ENCODE measurements at places on chromosomes 12 and 14. TPM values are rescaled to one million over a fixed set of nuclear protein-coding genes. Genes with fewer than 3 reads are reported as not detected.

GRCh38 chr12:10363658-10363913 lies 26.3 kb downstream of the KLRK1 start:
- no peak for DNase-seq

GRCh38 chr14:33740531-33740930 lies 210.3 kb downstream of the EGLN3 start:
- DNase-seq, result no peak

- DNase-seq, result no peak
Measured at GRCh38 chr14:103073876-103074728, 9.9 kb upstream of the LBHD2 start.

The A2M gene
- 0.48 TPM for polyA plus RNA-seq

GRCh38 chr12:71469258-71469750 lies 29.7 kb downstream of the LGR5 start:
- DNase-seq, result peak; percentile 26

DNA sequence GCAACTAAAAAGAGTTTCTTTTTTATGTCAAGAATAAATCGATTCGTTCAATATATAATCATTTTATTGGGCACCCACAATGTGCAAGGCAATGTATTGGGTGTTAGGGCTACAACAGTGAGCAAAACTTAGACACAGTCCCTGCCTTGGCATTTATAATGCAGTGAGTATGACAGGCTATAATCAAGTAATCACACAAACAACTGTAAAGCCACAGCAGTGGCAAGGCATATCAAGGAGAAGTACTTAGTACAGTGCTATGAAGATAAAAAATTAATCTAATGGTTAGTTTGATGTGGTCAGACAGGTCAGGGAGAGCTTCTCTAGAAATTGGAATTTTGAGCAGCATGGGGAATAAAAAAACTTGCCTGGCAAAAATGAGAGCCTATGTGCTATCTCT lies 39.5 kb upstream of the OTOGL start:
- DNase-seq, result no peak

- peak; percentile 29 for DNase-seq
Measured at GRCh38 chr14:22225516-22226140, 363.4 kb downstream of the DAD1 start.

- no peak for DNase-seq
Measured at GRCh38 chr12:82326905-82327503, 31.2 kb downstream of the CCDC59 start.

DNA sequence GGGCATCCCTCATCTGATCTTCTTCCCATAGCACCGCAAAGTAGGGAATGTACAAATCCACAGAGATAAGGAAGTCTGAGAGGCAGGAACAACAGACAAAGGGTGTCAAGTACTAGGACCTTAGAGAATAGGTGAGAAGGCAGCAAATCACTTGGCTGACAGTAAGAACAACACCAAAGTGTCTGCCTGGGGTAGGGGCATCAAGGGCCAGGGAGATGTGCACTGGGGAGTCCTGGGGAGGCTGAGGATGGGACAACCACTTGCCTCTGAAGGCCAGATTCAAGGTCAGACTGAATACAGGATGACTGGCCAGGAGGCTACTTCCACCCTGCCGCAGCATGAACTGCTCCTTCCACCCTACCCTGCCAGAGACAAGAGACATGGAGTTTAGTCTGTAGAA lies 1040.8 kb downstream of the BCL11B start:
- DNase-seq, result no peak

GRCh38 chr12:116916122-116916521 lies 5.4 kb downstream of the FBXW8 start:
- no peak for DNase-seq

The CHFR gene
- polyA plus RNA-seq, result 28.4 TPM

DNA sequence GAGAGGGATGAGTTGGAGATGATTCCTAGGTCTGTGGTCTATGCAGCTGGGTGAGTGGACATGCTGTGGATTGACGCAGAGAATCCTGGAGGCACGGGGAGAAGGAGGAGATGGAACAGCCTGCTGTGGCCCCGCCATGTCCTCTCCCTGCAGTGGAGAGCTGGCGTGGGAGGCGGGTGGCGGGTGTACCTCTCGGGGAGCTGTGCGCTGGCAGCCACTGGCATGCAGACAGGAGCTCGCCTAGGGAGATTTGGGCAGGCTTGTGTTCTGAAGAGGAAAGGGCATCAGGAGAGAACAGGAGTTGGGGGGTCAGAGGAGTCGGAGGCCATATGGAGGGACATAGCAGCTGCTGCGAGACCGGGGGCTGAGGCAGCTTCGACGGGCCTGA lies 56.1 kb downstream of the TECPR2 start:
- DNase-seq, result no peak

- no peak for DNase-seq
Measured at GRCh38 chr12:21434699-21435098, 2.8 kb upstream of the PYROXD1 start.

The PSME2 gene
- 191 TPM for polyA plus RNA-seq

GRCh38 chr14:68520637-68521556 lies 272.0 kb downstream of the ZFP36L1 start:
- DNase-seq, result no peak

GRCh38 chr12:131116468-131117117 lies 162.9 kb downstream of the ADGRD1 start:
- no peak for DNase-seq

The RHEBL1 gene
- polyA plus RNA-seq, result 0.51 TPM

- DNase-seq, result no peak
Measured at GRCh38 chr14:105844047-105844630, 317.8 kb downstream of the TMEM121 start.

The IGF1 gene
- 0.10 TPM for polyA plus RNA-seq

- no peak for DNase-seq
Measured at GRCh38 chr12:94779485-94779884, 129.1 kb upstream of the TMCC3 start.

- DNase-seq, result peak; percentile 56
Measured at GRCh38 chr12:57151741-57152630, 4.6 kb upstream of the LRP1-AS start.

The SIX6 gene
- not detected for polyA plus RNA-seq

The POLE2 gene
- polyA plus RNA-seq, result 5.8 TPM

GRCh38 chr14:98564006-98564405 lies 708.0 kb downstream of the BCL11B start:
- no peak for DNase-seq

GRCh38 chr12:16392846-16393535 lies 45.5 kb downstream of the MGST1 start:
- no peak for DNase-seq

The KLHDC1 gene
- 0.63 TPM for polyA plus RNA-seq

The LYZ gene
- polyA plus RNA-seq, result not detected

GRCh38 chr12:16530268-16530850 lies 75.6 kb downstream of the LMO3 start:
- DNase-seq, result no peak

DNA sequence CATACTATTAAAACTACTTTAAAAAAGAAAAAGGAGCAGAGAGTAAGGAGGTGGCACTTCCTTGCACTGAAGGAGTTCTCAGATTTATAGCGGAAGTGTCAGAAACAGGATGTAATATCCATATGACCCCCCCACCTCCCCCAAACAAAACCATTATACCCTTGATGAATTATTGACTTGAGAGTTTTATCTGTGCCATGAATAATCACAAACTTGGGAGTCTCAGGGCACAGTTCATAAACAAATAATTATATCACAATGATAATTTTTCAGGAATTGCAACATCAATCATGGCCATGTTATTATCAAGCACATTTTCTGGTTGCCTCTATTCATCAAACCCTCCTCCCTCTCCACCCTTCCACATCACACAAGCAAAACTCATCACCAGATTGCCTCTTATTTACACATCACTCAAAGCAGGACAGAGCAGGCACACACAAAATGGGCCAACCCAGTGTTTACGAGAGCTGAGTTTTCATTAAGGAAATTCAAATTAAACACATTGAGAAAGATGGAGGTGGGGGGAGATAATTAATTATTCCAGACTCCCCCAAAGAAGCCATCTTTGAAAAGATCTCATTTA lies 141.4 kb downstream of the EGLN3 start:
- DNase-seq, result no peak

- no peak for DNase-seq
Measured at GRCh38 chr12:110317911-110318310, 36.9 kb downstream of the ATP2A2 start.

The LRFN5 gene
- 3.3 TPM for polyA plus RNA-seq

DNA sequence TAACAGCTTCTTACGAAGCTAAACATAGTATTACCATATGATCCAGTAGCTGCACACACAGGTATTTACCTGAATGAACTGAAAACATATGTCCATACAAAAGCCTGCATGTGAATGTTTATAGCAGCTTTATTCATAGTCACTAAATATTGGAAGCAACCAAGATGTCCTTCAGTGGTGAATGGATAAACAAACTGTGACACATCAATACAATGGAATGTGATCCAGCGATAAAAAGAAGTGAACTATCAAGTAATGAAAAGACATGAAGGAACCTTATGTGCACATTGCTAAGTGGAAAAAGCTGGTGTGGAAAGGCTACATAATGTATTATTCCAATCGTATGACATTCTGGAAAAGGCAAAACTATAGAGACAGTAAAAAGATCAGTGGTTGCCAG lies 38.1 kb upstream of the JDP2 start:
- no peak for DNase-seq

GRCh38 chr12:45831590-45831989 lies 102.1 kb downstream of the ARID2 start:
- no peak for DNase-seq

The BTBD6 gene
- polyA plus RNA-seq, result 32.0 TPM

GRCh38 chr14:99188731-99189191 lies 83.2 kb downstream of the BCL11B start:
- no peak for DNase-seq

DNA sequence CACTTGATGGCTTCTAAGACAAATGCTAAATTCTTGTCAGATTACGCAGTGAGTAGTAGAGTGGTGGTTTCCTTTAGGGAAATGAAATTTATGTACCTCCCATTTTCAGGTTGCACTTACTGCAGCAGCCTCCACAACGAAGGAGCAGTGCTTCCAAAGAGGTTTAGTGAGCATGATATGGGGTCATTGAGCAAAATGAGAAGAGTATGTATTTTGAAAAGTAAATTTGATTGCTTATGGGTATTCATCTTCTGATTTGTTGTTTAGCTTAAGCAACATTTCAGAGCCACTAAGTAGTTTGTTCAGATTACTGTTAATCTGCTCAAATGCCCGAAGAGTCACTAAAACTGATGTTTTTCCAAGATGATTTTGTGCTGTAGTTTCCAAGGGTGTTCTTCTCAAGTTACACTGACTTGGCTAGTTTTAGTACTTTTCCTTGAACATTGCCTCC lies 493.6 kb downstream of the PCNX1 start:
- no peak for DNase-seq

- no peak for DNase-seq
Measured at GRCh38 chr12:110668480-110669192, 20.3 kb downstream of the HVCN1 start.

The SOAT2 gene
- polyA plus RNA-seq, result not detected

DNA sequence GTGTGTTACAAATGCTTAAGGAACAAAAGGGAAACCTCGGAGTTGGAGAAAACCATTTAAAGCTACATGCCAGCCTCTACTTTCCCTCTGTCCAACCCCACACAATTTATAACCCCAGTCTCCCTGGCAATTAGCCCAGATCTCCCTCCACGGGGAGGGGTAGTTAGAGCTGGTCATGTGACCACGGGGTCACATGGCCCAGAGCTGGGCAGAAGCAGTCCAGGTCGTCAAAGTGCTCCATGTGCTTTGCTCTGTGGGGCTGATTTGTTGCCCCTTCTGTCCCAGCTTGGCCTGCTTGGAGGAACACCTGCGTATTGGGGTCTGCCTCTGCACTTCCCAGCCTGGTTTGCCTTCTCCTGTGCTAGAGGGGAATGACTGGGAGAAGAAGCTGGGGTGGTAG lies 219.1 kb downstream of the RBM19 start:
- no peak for DNase-seq

The TC2N gene
- 0.14 TPM for polyA plus RNA-seq

The C3AR1 gene
- 0.52 TPM for polyA plus RNA-seq

The ALG10B gene
- polyA plus RNA-seq, result 3.7 TPM

The LRTM2 gene
- not detected for polyA plus RNA-seq

GRCh38 chr12:43880547-43880946 lies 44.7 kb downstream of the TMEM117 start:
- no peak for DNase-seq

DNA sequence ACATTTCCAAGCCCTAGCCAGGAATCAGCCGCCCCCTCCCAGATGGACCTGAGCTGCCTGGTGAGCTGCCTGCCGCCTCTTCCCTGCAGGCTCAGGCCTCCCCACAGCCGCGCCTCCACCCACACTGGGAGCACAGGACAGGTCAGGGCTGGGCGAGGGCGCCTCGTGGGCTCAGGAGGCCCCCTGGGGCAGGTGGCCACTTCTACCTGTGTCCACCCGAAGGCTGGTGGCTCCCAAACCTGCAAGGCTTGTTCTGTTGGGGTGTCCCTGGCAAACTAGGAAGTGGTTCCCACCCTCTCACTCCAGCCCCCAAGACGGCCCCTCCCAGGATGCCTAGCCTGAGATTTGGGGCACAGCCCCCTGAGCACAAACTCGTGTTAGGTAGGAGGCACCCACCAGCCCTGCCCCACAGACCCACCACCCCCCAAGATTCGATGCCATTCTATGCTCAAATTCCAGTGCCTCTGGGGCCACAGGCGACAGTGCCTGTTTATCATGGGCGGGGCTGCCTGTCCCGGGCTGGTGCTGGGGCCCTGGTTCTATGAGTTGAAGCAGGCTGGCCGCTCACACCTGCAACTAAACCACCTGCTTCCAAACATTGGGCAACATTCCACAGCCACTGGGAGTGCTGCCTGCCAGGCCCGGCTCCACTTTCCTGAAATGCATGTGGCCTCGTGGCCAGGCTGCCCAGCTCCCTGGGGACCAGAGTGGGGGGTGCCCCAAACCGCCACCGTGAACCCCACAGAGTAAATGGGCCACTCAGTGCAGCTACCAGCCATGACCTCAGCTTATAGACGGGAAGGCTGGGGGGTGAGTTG lies 6.8 kb downstream of the MMP17 start:
- DNase-seq, result no peak

DNA sequence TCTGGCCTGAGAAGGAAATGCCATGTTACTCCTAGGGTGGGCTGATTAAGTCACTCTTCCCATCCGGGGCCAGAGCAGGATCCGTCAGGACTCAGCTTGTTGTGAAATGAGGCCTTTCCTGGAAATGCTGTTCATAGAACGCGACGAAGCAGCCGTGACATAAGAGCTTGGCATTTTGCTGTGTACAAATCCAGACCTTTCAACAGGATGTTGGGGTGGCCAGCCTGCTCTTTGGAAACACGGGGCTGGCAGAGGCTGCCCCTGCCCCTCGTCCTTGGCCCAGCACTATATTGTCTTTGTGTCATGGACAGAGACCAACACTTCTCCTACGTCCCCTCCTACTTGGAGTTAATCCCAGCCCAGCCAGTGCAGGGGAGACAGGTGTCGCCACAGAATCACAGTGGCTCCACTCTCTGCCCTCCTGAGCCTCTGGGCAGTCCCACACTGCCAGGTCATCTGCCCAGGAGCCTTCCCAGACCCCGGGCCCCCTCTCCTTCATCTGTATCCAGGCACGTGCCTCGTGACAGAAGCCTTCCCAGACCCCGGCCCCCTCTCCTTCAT lies 18.6 kb upstream of the EIF5 start:
- DNase-seq, result peak; percentile 30

DNA sequence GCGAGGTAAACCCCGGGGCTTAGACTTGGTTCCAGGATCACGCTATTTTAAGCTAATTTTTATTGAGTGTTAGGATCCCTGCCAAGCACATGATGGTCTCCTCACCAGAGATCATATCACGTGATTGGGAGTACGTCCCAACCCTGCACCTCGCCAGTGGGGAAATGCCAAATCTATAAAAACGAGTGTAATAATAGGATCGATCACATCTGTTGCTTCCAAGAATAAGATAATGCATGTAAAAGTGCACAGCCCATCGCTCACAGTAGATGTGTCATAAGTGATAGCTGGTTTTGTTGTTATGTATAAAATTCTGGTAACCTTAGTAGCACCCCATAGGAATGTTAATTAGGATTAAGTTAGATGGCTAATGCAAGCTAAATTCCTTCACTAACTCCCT lies 581.0 kb upstream of the TMEM132C start:
- no peak for DNase-seq
